Left renal pelvis (tissue), 4 donors: ENCODE measurements at places on chromosomes 12 and 14. TPM values are rescaled to one million over a fixed set of nuclear protein-coding genes. Genes with fewer than 3 reads are reported as not detected.

DNA sequence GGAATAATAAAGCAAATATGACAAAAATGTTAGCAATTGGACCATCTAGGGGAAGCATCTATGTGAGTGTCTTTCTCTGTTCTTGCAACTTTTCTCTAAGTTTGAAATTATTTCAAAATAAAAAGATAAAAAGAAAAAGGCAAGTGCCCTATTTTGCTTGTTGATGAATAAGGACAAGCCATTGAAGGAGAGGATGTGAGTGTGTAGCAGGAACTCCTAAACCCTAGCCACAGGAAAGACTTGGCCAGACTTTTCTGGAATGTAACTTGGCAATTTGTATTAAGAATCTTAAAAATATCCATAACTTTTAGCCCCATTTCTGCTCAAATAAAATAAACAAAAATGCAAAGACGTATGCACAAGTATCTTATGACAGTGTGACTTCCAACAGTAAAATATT, 279.4 kb downstream of the CACNA1C start:
- DNase-seq: no peak

LRRC10 gene
- not detected for polyA plus RNA-seq

- no peak for DNase-seq
These were observed 202.8 kb downstream of the NUAK1 start for GRCh38 chr12:105935981-105936380.

GRCh38 chr12:28497889-28498411, 307.7 kb downstream of the CCDC91 start:
- DNase-seq: no peak
